ENCODE measurements at places on chromosomes 2 and 18.
A peak's percentile ranks its signal among the peaks of the same experiment; 100 is the strongest.

DNA sequence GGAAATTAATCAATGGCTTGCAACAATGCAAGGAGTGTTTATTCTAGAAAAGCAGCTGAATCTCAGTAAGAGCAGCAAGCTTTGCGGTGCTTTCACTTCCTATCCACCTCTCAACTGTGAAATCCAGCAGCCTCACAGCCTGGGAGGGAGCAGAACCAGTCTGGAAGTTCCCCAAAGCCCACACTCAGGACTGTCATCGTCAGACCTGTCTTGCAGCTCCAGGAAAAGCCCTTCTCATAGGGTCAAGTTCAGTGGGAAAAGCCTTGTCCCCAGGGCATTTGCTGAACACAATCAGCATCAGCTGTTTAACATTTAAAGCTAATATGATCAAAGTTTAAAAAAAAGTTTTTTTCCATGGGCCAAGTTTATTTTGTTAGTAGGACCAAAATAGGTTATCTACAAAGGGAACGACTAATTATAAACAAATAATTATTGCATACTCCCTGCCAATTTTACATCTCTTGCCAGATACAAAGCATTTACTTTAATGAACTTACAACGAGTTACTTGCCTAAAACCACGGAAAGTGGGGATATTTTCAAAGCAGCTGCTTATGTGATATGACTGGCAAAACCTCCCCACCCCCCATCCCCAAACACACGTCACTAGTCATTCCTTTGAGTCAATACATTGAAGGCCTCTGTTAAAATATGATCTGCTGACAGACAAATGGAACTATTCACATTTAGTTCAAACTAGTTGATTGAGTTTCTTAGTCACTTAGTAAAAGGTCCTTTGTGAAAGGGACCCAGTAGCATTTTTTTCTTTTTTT is 36.8 kb downstream of the PARD6G start:
- no peak for DNase-seq

- no peak for DNase-seq
These were observed 31.7 kb downstream of the SDC1 start for GRCh38 chr2:20193185-20193584.

DNA sequence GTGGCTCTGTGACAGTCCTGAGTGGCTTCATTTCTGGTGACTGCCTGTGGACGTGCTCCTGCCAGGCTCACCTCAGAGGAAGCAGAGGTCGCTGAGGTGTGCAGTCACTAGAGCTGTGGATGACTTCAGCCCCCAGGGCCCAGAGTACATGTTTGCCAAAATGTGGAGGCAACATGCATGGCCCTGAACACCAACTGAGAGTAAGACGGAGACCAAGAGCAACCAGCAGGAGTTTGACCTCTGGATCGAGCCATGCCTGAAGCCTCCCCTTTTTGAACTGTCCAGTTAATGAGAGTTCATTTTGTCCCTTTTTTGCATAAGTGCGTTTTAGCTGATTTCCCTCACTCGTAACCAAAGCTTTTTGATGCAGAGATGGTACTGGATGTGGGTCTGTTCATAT is 184.9 kb downstream of the RTP5 start:
- DNase-seq = no peak

DNA sequence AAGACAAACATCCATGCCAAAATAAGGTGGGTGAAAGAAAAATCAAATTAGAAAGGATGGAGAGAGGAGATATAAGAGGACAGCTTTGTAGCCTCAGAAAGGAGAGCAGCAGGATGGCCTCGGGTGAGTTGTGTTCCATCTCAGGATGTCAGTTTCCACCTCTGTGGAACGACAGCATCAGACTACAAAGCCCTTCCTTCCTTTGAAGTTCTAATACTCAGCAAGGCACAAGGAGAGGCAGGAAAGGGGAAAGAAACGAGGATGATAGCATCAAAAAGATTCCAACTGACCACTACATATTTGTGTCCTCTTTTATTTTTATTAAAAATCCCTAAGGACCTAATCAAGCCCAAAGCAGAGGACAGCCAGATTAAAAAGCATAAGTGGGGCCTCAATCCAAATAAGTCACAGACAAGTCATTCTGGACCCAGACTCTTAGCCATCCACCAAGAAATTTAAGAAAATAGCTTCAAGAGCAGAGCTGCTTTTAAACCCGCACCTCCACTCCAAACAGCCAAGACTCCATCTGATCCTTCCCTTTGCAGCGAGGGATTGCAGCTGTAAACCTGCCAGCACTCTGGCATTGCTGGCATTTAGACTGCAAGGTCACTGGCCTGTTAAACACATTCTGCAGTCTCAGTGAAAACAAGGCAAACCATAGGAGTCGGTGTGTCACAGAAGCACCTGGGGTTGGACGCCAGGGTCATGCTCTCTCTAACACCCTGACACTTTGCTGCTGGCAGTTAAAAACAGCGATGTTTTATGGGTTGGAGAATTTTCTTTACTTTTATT is 314.5 kb upstream of the CHAC2 start:
- DNase-seq = no peak

DNA sequence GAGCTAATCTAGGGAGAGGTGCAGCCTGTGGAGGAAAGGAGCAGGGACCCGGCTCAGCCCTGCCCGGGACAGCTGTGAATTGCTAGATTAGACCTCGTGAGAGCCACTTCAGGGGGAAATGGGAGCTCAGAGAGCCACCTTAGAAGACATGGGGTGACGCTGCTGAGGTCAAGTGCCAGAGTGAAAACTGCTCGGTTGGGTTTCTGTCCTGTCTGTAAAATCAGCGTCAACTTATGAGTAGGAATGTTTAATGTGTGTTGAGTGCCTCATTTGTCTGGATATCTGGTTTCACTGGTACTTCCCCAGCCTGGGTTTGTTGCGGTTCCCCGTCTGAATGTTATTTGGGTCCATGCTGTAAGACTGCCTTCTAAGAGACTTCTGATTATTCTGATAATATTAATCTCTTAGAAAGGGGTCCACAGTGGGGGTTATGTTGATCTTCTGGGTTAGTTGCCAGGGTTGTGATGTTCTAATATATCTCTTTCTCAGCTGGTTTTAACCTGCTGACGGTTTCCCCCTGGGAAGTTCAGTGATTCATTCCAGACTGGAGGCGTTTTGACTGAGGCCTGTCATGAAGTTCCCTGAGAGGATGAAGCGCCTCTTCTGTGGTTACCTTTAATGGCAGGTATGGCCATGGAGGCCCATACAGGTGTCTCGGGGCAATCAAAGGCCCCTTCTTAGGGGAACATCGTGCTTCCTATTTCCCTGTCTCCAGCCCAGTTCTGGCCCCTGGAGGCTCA is 175.9 kb downstream of the SH3RF3 start:
- no peak for DNase-seq

- peak; percentile 87 for DNase-seq
These were observed at the start of gene COL5A2 for GRCh38 chr2:189179570-189179950. Gene COL5A2, minus strand, starts transcription at chr2:189179761. Its CDS starts 157 bp downstream, at chr2:189179604.

DNA sequence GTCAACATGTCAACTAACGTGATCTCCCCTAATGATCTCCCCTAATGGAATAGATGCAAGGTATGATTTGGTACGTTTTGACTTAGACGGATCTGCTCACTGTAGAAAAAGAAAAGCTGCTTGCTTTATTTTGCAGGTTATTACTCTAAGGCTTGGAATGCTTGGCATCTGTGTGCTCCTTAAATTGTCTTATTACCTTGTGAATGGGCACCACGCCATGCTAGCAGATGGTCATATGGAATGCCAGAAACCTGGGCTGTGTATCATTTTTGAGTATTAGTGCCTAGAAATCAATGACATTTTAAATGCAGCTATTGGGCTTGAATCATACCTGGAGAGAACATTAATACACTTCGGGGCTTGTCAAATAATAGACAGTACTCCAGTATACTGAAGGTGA is 16.5 kb upstream of the FIGN start:
- no peak for DNase-seq

DNA sequence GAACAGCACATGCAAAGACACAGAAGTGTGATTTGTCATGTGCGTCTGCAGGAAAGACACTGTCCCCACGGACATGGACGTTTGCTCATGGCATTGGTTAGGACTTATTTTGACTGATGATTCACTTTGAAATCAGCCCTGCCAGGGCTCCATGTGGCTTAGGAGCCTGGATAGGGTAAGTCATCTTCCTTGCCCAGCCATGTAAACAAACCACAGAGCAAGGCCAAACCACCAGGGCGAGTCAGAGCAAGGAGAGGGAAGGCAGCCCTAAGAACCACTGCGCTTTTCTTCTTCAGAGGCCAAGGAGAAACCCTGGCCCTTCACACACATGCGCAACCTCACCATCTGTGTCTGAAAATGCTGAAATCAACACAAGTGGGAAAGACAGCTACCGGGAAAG is 88.8 kb downstream of the GFPT1 start:
- peak; percentile 96 for DNase-seq

- DNase-seq = no peak
These were observed 18.0 kb downstream of the GPR35 start for GRCh38 chr2:240643093-240643810.

DNA sequence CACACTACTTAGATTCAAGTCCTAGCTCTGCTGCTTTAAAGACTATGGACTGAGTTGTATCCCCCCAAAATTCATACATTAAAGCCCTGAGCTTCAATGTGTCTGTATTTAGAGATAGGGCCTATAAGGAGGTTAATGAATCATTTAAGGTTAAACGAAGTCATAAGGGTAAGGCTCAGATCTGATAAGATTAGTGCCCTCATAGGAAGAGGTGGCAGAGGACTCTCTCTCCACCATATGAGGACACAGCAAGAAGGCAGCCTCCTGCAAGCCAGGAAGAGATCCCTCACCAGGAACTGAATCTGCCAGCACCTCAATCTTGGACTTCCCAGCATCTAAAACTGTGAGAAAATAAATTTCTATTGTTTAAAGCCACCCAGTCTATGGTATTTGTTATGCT is 3.1 kb upstream of the CYTIP start:
- no peak for DNase-seq

- DNase-seq = no peak
These were observed 115.7 kb upstream of the MSTN start for GRCh38 chr2:190178066-190178722.

DNA sequence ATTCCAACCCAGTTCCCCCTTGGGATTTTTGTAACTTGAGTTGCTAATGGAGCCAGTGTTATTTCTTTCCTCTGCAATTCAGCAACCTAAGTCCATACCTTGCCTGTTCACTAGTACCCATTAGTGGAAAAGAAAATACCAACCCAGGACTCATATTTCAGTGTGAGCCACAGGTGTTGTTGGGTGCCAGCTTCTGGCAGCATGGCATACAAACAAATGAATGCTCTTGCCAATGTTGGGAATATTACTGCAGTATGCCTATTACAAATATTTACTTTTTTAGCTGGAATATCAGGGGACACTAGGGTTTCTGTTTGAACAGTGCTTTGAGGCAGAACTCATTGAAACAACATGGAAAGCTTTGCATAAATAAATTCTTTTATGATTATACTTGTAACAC is 130.2 kb downstream of the NCKAP5 start:
- DNase-seq = no peak

DNA sequence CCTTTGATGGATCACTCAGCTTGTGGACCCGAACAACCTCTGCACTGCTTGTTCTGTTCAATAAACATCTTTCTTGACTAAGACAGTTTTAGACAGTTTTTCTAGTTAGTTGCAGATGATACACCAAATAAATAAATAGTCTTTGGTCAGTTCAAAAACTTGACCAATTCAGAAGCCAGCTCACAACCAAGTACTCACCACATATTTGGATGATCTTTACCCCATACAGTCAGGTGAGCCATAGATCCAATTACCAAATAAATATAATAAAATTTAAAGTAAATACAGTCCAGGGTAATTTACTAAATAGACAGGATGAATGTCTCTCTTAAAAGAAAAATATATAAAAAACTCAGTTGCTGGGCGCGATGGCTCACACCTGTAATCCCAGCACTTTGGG is 18.2 kb downstream of the SCN3A start:
- no peak for DNase-seq

GRCh38 chr2:30758191-30758651 is 49.0 kb downstream of the CAPN13 start:
- no peak for DNase-seq

DNA sequence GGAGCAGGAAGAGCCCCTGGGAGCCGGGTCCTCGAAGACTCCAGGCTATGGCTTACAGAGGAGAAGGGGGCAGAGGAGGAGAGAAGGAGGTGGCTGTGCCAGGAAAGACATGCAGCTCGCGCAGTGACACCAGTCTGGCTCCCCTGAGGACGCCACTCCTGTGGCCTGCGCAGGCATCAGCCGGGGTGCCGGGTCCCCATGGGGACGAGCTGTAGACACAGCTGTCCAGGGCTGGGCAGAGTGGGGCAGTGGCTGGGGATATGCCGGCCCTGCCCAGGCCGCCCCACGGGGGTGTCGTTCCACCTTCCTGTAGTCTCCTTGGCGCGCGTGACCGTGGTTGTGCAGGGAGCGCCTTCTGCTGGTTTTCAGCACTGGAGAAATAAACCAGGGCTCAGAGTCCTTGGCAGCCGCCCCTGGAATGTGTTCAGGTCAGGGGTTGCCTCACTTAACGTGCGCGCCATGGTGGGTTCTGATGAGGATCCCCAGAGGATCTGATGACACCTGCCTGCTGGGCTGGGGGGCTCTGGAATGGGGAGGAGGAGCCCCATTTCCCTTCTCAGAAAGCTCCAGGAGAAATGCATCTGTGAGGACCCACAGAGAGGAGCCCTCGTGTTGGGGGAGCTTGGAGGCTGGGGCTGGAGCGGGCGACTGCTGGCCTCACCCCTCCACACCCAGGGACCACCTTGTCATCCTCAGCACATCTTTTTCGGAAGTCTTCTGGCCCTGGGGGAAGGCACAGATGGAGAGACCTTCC is 26.7 kb downstream of the RAMP1 start:
- DNase-seq = no peak

DNA sequence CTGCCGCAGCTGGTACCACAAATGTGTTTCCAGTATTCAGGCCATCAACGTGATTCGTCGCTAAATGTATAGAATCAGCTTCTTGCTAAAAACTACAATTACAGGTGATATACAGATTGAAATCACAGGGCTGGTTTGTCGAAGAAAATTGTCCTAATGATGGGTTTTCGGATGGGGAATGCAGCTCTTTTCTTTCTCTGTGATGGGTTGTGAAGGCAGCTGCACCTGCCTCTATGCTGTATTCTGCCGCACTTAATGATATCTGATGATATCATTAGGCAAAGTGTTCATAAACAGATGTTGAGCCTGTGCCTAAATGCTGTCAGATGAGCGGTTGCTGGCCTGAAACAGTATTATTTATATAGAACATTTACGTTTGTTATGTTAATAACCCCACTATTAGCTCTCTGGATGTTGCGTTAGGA is 218.1 kb downstream of the ARHGAP15 start:
- no peak for DNase-seq

- DNase-seq = no peak
These were observed 7.6 kb downstream of the TBR1 start for GRCh38 chr2:161423421-161424393.

GRCh38 chr2:15116830-15117229 is 444.3 kb downstream of the NBAS start:
- DNase-seq = no peak

- no peak for DNase-seq
These were observed 179.3 kb upstream of the MGAT5 start for GRCh38 chr2:134074619-134075018.

Measured in HCEC 1CT (cell line).